ENCODE measurements at places on chromosomes 3 and 15. TPM values are rescaled to one million over a fixed set of nuclear protein-coding genes. Genes with fewer than 3 reads are reported as not detected.

Gene PSTPIP1
- total RNA-seq = 0.25 TPM

Gene SCG3
- 0.13 TPM for total RNA-seq

Gene UROC1
- not detected for total RNA-seq

Gene NLGN1
- 0.51 TPM for total RNA-seq

Gene LPP
- 35.4 TPM for total RNA-seq

Gene DUOXA1
- not detected for total RNA-seq

Gene XCR1
- not detected for total RNA-seq

Gene LZTFL1
- total RNA-seq = 6.0 TPM

Gene TMEM207
- not detected for total RNA-seq

Gene DNASE1L3
- 6.4 TPM for total RNA-seq

Gene RAB43
- 95.2 TPM for total RNA-seq

Gene SUSD5
- 0.63 TPM for total RNA-seq

Gene SENP8
- 1.0 TPM for total RNA-seq

Gene NR2C2
- total RNA-seq = 16.3 TPM

Gene KBTBD12
- total RNA-seq = not detected

Gene IRAK2
- 60.3 TPM for total RNA-seq

Gene OSTN
- total RNA-seq = not detected

Gene CAND2
- total RNA-seq = 1.8 TPM

Gene DOCK3
- total RNA-seq = not detected

Gene PEX5L
- total RNA-seq = not detected

Gene SYNPR
- not detected for total RNA-seq

Gene EFCC1
- 2.7 TPM for total RNA-seq

Gene CATSPER2
- 0.63 TPM for total RNA-seq

Gene ACAP2
- total RNA-seq = 36.2 TPM

Gene GCSAM
- not detected for total RNA-seq

Gene LRRC34
- total RNA-seq = 3.1 TPM

Gene SI
- not detected for total RNA-seq

Gene MGLL
- 33.4 TPM for total RNA-seq

Gene CFAP20DC
- total RNA-seq = 0.77 TPM

Gene ZNF80
- total RNA-seq = not detected

Gene IL17RE
- 0.13 TPM for total RNA-seq

Gene ADAMTSL3
- 22.2 TPM for total RNA-seq

Gene LRRC2
- total RNA-seq = under 0.01 TPM

Gene ATP13A5
- total RNA-seq = not detected

Gene SLC25A38
- total RNA-seq = 13.5 TPM

Gene BOC
- total RNA-seq = not detected

Gene NDN
- 20.3 TPM for total RNA-seq

Gene UBAP1L
- 3.8 TPM for total RNA-seq

Gene MFN1
- 35.9 TPM for total RNA-seq

Gene EFCAB12
- under 0.01 TPM for total RNA-seq

Gene POLQ
- total RNA-seq = 1.6 TPM

Gene PLCB2
- total RNA-seq = not detected

Gene USP13
- total RNA-seq = 18.5 TPM

Gene LXN
- 26.3 TPM for total RNA-seq

Gene PPARG
- 56.0 TPM for total RNA-seq

Gene TM4SF1
- 1,046 TPM for total RNA-seq

Gene OR5H14
- total RNA-seq = not detected

Gene PLSCR4
- total RNA-seq = 569 TPM

Gene HTR3E
- not detected for total RNA-seq

Gene INSYN1
- total RNA-seq = 0.51 TPM

Gene CKMT1B
- not detected for total RNA-seq

Gene PATL2
- total RNA-seq = 0.13 TPM

Gene REC114
- not detected for total RNA-seq

Gene SPSB4
- under 0.01 TPM for total RNA-seq

Gene SEMA7A
- 0.51 TPM for total RNA-seq

Gene ADCY5
- under 0.01 TPM for total RNA-seq

Gene GNAT1
- under 0.01 TPM for total RNA-seq

Gene DGKG
- total RNA-seq = 2.2 TPM

Measured in dermis microvascular lymphatic vessel endothelial cell (primary cell).